SHP77 (cell line): ENCODE measurements at places on chromosomes 13 and 19.

DNA sequence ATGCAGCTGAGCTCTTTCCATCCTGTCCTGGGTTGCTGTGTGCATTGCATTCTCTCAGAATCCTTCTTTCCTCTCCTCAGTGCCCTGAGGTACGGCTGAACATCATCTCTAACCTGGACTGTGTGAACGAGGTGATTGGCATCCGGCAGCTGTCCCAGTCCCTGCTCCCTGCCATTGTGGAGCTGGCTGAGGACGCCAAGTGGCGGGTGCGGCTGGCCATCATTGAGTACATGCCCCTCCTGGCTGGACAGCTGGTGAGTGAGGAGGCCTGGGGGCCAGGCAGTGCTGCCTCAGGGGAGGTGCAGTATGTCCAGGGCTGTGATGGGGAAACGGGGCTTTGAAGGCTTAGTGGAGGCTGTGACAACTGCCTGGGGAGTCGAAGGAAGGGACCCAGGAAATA lies 29.8 kb downstream of the PPP2R1A start:
- DNase-seq: no peak

DNA sequence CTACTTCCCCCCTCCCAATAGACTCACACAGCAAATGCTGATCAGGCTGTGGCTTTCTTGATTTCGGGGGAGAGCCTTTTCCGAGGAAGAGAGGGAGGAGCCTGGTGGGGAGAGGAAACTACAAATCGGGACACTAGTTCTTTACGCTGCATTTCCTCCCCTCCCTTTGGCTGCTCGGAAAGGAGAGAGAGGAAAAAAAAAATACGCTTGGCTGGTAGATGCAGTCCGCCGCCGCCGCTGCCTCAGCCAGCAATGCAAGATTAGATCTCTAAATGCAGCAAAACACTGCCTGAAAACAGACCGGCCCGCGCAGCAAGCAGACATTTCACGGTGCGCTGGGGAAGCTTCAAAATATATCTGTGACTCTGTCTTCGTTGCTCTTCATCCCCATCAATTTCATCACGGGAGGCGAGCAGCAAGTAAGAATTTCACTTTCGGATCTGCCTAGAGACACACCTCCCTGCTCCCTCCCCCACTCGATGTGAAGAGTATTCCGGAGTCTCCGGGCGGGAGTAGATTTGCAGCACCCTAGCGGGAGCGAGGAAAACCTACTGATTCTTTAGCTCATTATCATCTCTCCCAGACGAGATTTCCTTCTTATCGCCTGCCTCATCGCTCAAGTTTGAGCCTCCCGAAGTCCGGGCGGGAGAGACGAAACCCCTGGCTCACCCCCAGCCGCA lies at the start of gene PCDH17:
TSS of gene PCDH17 (plus strand) at position 149 of the 680 bp plus-strand sequence. CDS start 803 bp downstream, outside the sequence.
- no peak for DNase-seq

GRCh38 chr13:34941436-34941834 lies 635 bp upstream of the NBEA start:
- peak; percentile 79 for DNase-seq

DNA sequence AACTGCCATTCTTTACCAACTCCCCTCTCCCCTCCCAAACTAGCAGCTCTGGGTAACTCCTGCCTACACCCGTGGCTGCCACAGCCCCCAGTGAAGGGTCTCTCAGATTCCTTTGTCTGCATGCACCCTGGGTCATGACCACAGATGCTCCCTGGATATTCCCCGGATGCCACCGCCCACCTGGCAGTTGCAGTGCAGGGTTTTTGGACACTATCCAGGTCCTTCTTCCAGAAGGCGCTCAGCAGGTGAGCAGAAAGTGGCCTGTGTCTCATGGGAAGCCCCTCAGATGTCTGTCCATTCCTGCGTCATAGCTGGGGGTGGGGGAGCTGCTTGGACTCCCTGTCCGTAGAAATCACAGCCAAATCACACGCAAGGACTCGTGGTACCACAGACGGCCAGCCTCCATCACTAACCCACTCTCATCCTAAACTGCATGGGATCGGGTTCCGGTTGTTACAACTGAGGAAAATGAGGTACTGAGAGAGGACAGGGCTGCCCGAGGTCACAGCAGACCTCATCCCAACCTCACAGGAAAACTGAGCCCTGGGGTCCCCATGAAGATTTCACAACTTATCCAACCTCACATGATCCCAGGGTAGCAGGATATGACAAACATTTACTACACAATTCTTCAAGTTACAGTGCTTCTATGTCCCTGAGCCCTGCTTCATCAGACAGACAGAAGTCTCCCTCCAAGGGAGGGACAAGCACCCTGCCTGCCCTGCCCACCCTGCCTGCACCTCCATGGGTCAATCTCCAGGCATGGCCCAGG lies 38.6 kb downstream of the ELL start:
- peak; percentile 89 for DNase-seq

- no peak for DNase-seq
Measured at GRCh38 chr13:25179011-25179410, 6.9 kb upstream of the AMER2 start.

- no peak for DNase-seq
Measured at GRCh38 chr19:18520848-18521691, 800 bp downstream of the ELL start.

DNA sequence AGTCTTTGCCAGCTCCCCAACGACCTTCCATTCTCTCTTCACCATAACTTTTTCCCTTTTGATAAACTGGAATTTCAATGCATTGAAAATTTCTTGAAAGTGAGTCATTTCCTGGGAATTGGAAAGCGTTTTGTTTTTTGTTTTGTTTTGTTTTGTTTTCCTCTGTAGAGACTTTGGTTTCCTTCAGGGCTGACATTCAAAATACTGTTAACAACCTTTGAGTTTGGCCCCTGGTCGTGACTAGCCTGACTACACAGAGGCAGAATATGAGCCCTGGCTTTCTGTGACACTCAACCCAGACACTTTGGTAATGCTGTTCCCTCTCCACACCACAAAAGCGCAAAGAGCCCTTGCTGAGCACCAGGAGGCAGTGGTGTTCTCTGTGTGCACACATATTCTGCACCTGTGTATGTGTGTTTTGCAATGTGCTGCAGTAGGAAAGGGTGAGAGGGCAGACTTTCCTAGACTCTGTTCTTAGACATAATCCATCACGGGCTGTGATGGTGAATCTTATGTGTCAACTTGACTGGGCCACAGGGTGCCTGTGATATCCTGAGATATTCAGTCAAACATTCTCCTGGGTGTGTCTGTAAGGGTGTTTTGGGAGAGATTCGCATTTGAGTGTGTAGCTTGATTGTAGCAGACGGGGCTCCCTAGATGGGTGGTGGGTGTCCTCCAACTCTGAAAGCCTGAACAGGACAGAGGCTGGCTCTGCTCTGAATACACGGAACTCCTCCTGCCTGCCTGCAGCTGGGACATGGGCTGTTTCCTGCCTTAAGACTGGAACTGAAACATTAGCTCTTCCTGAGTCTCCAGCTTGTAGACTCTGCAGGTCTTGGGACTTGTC lies 29.5 kb upstream of the ANKRD10 start:
- DNase-seq: peak; percentile 83

- DNase-seq: no peak
Measured at GRCh38 chr19:30516531-30516930, 144.3 kb downstream of the ZNF536 start.

DNA sequence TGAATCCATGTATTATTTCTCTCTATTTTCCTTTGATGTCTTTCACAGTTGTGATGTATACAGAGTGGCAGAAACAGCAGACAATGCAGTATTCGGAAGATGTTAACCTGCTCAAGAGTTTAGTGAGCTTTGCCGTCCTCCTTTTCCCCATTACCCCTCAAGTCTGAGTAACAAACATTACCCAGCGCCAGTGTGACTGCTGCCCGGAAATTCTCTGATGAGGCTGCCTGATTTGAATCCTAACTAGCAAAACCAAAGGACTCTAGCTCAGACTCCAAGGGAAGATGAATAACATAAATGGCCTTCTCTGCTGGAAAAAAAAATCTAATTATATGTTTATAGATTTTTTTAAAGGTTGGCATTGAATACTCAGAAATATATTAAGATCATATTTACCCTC lies 247.3 kb upstream of the SOX21 start:
- DNase-seq: no peak

GRCh38 chr13:29853131-29853530 lies 2.7 kb upstream of the UBL3 start:
- DNase-seq: no peak

DNA sequence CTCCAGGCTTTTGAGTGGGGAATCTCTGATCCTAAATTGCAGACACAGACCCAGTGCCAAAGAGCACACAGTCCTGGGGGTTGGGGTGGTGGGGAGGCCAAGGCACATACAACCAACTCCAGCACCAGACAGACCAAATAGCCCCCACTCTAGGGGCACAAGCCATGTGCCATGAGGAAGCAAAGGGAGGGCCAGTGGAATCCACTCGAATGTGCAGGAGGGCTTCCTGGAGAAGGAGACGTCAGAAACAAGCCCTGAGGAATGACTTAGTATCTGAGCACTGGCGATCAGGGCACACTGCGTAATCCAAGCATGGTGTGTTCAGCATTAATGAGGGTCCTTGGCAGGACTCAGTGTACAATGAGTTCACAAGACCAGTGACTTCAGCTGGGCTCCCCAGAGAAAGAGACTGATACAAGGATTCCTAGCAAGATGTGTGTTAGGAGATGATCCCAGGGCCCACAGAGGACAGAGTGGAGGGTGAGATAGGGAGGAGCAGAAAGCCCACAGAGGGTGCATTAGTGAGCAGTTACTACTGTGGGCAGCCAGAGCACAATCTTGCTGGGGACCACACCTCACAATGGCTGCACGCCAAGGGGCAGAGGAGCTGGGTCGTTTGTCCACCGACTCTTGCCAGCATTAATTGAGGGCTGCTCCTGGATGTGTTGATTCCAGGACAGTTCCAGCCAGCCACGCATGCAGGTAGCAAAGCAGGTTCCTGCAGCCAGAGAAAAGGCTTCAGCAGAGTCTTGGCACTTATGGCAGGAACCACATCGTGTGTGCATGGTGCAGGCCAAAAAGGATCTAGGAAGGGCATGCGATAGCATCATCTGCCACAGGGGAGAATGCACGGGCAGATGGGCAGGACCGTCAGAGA lies 152.6 kb upstream of the VSTM2B start:
- no peak for DNase-seq

GRCh38 chr13:29800687-29801086 lies 49.7 kb downstream of the UBL3 start:
- DNase-seq: no peak
